Dermis blood vessel endothelial cell (primary cell): ENCODE measurements at places on chromosomes 16 and 17. TPM values are rescaled to one million over a fixed set of nuclear protein-coding genes. Genes with fewer than 3 reads are reported as not detected.

DNA sequence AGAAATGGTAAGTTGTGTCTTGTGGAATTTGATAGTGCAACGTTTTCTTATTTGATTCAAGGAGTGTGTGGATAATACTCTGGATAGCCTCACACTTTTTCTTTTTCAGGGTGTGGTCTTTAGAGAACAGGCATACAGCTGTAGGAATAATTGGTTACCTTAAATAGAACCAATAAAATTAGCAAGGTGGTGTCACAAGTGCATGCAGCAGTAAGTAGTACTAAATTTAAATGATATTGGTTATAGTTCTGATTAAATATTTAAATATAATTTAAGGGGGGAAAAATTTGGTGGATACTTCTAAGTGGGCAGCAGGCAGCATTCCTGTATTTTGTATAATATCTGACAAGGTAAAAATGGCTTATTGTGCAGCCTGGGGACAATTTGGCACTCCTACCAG lies 3.7 kb downstream of the HAPSTR1 start:
- no peak for DNase-seq

DNA sequence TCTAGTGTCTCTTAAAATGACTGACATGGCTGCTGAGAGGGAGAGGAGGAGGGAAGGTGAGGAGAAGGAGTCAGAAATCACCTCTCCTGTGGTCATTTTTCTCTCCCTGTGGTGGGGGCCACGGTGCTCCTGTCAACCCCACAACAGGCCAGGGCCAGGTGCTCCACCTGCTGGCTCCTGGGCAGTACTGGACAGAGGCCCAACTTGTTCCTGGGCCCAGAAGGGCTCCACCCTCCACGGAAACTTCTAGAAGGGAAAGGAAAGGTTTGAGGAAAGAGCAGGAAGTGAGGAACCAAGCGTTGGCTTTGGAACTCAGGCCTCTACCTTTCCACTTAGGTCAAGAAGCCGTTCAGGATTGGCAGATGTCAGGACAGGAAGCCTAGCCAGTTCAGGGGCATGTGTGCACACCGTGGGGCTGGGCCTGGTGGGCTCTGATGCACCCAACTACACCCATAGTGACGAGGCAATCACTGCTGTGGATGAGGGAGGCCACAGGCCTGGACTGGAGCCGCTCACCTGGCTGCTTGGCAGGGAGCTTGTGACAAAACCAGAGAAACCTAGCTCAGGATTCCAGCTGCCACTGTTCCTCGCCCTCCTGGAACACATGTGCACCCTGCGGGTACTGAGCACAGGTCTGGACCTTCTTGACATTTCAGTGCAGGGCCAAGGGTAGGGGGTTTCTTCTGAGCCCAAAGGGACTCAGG lies 36.1 kb downstream of the WNT3 start:
- peak; percentile 73 for DNase-seq

- DNase-seq, result no peak
Measured at GRCh38 chr17:55776271-55776670, 25.4 kb downstream of the PCTP start.

GRCh38 chr16:3095869-3096268 lies 3.2 kb downstream of the ZSCAN10 start:
- DNase-seq, result peak; percentile 55

DNA sequence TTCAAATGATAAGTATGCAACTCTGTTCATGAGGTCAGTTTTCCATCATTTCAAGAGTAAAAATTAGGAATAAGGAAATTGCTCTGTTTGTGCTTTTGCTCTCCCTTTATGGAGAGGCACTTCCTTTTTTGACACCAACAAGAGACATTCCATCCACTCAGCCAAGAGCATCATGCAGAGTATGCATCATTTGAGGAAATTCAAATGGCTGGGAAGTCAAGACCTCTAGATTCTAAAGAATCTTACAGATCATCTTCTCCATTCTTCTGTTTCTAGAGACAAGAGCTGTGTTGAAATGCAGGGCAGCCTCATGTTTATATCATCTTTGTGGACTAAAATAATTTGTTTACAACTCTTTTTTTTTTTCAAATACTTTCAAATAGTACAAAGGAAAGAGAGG lies 669.4 kb downstream of the CDH11 start:
- no peak for DNase-seq

KCNJ18 gene
- not detected in 2 replicates for total RNA-seq

CDRT15 gene
- total RNA-seq, result not detected in 2 replicates

ALOX12B gene
- total RNA-seq, result not detected in 2 replicates

SLC22A31 gene
- total RNA-seq, result 0.23 TPM in 1 of 2 replicates, not detected in the other

RSAD1 gene
- 15.9 and 18.2 TPM in 2 replicates for total RNA-seq

RGS11 gene
- 0.19 and 0.68 TPM in 2 replicates for total RNA-seq

TMIGD1 gene
- total RNA-seq, result not detected in 2 replicates

VMO1 gene
- total RNA-seq, result 0.51 TPM in 1 of 2 replicates, not detected in the other
